ENCODE measurements at places on chromosomes 12 and 14.

- DNase-seq = no peak
These were observed 15.1 kb downstream of the PHETA1 start for GRCh38 chr12:111353603-111354295.

GRCh38 chr12:132204793-132205270 lies 60.6 kb downstream of the NOC4L start:
- no peak for DNase-seq

DNA sequence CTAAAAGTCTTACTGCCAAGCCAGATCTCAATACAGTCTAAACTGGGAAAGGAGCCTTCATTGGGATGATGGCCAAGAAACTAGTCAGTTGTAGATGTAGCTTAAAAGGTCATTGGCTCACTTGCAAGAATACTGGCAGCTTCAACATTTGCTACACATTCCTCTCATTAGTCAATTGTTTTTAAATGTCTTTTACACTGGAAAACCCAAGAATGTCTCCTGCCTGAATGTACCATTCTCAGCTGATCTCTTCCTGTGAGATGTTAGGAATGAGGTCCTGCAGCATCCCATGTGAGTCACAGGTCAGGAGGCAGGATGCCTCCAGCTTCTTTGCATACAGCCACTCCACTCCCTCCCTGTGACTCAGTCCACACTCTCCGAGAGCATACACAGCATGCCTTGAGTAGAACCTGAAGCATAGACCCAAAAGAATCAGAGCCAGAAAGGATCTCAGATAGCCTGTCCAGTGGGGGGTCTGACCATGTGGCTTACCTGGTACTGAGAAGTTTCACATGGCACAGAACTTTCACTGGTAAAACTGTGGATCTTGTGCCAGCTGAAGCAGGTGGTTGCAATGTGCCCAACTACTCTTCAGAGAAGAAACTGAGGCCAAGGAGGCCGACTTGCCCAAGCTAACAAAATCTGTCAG lies 56.0 kb upstream of the HECTD1 start:
- DNase-seq = no peak

DNA sequence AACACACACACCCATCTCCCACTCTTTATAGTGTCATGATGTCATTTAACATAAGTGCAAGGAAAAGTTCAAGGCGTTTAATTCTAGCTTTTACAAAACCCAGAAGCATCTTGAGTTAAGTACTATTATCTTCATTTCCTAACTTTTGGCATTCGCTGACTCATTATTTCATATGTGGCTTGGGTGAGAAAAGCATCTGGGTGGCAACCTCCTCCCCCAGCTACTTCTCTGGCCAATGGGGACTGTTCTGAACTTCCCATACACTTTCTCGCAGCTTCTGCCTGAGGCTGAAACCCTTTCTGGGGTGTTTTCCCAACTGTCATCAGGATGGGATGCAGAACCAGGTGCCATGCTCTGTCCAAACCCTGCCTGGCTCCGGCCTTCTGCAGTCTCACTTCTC lies 2.8 kb upstream of the MARK3 start:
- no peak for DNase-seq

All from stimulated activated CD4-positive, alpha-beta T cell treated with anti-CD3 and anti-CD28 coated beads, Interleukin-4, amount 100 ng/mL, for 4 hours (primary cell).